ENCODE measurements at places on chromosomes 7 and 10.

DNA sequence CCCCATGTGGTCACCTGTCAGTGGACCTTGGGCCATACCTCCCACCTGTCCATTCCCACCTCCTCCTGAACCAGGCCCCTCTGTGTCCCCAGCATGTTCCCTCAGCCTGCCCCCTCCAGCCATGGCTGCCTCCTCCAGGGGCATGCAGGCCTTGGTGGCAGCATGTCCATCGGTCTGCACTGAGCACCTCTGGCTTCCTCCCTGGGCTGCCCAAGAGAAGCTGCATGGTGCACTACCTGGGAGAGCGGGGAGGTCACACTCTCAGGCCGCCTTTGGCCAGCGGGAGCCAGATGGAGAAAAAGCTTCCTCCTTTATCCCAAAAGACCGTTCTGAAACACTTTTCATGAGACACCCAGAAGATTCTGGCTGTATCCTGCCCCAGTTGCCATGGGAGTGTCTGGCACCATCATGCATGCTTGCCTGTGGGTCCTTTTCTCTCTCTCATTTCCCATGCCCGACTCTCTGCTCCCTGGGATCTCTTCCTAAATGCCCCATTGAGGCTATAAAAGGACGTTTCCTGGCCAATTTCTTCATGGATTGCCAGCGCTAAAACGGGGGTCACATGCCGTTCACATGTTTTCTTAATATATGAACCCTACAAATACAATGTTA is 45.5 kb upstream of the MGMT start:
- DNase-seq, result no peak

DNA sequence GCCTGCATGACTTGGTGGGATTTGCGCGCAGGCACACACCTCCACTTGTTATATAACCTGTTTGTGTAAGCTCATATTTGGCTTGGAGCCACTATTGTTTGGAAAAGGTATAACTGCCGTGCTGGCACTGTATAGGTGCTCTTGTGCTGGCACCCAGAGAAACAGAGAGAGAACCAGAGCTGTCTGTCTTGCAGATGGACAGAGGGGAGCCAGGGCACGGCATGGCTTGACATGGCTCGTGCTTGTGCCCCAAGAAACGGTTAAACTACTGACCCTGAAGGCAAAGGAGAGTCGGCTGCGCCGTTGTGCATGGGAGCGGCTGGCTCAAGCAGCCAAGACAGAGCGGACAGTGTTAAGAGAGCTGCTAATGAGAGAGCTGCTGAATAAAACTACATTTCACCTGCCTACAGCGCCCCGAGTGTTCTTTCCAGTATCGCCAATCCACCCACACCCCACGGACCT is 23.2 kb downstream of the RAPGEF5 start:
- DNase-seq, result no peak

DNA sequence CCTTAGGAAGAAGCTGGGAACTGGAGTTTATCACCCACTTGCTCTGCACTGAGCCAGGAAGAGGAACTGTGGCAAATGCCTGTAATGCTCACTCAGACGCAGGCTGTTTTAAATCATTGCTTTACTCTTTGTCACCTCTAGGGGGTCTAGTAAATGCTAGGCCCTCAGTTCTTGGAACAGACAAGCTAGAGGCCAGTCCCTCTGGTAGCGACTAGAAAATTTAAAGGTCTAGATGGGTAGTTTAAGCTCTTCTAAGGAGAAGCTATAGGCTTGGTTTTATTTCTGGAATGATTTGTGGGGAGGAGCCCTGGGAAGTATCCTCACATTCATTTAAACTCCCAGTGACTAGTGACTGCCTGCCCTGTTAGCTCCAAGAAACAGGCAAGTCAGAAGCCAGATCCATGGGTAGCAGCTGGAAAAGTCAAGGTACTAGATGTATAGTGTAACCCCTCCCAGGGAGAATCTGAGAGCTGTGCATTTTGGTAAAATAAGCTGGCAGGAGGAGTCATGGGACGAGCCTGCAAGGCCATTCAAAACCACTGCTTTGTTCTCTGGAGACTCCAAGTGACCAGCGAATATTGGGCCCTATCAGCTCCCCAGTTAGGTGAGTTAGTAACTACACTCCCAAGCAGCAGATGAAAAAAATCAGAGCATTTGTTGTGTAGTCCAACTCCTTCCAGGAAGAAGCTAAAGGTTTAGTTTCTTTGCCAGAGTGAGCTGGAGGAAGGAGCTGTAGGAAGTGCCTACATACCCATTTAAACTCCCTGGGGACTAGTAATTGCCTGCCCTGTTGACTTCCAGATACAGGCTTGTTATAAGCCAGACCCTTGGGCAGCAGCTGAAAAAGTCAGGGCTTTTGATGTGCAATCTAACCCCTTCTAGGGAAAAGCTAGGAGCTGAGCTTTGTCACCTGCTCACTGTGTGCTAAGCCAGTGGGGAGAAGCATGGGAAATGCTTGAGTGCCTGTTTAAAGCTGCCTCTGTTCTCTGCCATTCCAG is 68.9 kb downstream of the DYNC1I1 start:
- peak; percentile 10 for DNase-seq

DNA sequence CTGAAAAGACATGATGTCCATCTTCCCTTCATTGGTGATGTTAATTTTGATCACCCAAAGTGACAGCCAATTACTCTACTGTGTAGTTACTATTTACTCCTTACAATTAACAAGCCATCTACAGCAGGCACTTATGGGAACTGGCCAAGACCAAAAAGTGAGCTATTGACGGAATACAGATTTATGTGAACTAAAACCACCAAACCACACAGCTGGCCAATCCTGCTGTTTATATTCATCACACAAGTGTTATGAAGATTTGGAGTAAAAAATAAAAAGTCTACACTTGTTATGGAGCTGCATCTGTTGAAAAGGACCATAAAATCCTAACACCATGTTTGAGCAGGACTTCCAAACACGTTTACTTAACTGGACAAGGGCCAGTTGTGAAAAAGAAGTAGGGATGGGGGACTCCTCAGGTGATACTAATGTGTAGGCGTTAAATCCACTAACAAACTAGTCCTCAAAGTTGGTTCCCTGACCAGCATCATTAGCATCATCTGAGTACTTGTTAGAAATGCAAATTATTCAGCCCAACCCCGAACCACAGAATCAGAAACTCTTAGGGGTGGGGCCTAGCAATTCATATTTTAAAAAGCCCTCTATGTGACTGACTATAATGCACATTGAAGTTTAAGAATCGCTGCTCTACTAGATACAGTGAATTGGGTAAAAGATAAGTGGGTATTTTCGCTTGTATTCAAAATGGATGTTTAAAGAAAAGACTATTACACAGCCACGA is 11.6 kb downstream of the MCMBP start:
- DNase-seq, result no peak

GRCh38 chr7:1623810-1624209 is 46.3 kb upstream of the ELFN1 start:
- no peak for DNase-seq

DNA sequence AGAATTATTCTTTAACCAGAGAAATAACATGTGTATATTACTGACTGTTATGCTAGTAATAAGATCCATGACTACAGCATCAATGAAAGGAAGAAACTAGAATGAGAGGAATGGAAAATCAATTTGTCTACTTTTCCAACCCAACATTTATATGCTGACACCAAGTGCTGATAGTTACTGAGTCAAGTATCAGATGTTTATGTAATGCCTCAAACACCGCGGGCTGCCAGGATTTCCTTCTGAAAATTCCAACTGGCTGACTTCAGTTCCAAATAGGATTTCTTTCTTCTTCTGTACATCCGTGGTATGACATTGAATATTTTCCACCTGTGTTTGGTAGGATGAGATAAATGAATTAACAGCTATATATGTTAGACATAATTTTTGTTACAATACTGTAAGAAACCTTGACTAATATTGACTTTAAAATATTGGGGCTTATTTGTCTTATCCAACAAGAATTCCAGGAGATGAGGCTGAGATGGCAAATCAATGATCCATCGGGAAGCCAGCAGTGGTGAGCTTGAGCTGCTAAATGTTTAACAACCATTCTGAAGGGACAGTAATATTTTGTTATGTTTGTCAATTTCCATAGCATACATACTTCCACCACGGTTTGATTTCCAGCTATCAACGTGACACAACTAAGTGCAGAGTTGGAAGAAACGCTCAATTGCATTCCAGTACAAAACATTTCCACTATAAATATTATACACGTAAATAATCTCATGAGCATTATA is 435.2 kb upstream of the AUTS2 start:
- no peak for DNase-seq

DNA sequence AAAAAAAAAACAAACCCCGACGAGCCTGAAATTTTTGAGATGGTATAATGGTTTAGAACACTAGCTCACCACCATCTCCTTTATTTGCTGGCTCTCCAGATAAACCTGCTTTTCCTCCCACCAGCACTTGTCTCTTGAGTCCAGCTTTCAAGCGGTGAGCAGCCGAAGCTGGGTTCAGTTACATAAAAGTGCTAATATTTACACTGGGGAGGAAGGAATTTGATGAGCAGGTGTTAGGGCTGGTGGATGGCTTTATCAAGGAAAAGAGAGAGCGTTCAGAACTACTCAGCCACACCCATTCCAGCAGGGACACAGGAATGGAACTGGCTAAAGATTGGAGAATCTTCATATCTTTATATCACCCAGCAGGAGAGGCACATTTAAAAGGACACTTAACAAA is 6.6 kb upstream of the CALML3 start:
- DNase-seq, result no peak

- DNase-seq, result peak; percentile 94
Measured at GRCh38 chr10:76352300-76352699, 920.9 kb downstream of the LRMDA start.

- no peak for DNase-seq
Measured at GRCh38 chr7:96548664-96549063, 161.0 kb downstream of the SEM1 start.

- no peak for DNase-seq
Measured at GRCh38 chr7:47502240-47502877, 79.6 kb downstream of the TNS3 start.

DNA sequence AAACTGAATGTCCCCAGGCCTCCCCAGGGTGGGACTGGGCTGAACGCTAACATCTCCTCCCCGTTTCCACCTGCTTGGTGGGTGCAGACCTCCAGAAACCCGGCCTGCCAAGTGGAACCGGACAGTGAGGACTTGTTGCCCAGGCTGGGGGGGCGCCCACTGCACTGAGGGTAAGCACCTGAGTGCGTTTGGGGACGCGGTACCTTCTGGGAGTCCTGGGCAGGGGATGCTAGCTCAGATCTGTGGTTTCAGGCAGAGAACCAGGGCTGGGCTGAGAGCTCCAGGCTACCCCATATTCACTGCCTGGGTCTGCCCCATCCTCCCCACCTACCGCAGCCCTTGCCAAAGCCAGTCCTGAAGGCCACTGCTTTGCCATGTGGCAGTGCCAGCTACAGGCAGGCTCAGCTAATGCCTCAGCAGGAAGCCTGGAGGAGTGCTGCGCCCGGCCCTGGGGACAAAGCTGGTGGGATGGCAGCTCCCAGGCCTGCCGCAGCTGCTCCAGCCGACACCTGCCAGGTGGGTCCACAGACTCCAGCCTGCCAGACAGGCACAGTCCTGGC is 3.5 kb upstream of the ZNF467 start:
- DNase-seq, result no peak

- DNase-seq, result peak; percentile 75
Measured at GRCh38 chr10:62095181-62096122, 173.2 kb downstream of the RTKN2 start.

GRCh38 chr7:157016024-157016351 is 5.5 kb upstream of the MNX1 start:
- no peak for DNase-seq

DNA sequence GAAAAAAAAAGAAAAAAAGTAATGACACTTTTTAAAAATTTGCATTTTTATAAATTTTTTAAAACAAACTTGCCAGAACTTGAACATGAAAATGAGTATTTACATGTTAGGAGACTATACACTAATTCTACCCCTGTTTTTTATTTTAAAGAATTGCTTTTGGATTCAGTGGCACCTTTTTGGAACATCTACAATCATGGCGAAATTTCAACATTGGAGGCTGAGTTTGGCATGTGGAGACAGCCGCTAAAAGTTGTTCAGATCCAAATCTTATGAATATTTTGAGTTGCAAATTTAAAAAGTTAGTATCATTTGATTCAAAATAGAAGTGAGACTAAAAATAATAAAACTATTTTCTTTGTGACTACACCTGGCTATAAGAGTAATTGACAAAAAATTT is 804.2 kb downstream of the MAGI2 start:
- no peak for DNase-seq

DNA sequence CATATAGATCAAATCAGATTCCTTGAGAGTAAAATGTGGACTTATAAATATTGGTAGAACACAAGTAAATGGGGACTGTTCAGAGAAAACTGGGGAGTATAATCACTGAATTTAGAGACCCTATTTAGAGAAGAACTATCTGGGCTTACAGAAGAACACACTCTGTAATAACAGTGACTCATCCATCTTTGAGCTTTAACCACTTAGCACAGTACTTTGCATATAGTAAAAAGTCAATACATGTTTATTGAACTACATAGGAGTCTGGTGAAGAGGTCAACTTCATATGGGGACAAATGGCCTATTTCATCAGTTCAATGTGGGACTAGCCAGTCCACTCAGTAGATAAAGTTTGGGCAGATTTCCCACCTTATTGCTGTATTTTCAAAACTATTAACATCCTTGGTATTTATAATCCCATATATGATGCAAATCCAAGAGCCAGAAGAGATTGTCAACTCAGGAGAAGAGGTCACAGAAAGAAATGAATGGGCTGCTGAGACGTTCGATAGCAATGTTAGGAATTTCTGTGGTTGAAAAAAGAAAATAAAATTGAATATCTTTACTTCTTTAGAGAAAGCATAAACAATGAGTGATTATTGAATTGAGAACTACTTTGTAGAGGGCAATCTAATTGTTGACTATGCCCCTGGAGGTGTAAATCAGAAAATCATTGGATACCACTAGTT is 119.3 kb upstream of the CACNA2D1 start:
- DNase-seq, result peak; percentile 71

DNA sequence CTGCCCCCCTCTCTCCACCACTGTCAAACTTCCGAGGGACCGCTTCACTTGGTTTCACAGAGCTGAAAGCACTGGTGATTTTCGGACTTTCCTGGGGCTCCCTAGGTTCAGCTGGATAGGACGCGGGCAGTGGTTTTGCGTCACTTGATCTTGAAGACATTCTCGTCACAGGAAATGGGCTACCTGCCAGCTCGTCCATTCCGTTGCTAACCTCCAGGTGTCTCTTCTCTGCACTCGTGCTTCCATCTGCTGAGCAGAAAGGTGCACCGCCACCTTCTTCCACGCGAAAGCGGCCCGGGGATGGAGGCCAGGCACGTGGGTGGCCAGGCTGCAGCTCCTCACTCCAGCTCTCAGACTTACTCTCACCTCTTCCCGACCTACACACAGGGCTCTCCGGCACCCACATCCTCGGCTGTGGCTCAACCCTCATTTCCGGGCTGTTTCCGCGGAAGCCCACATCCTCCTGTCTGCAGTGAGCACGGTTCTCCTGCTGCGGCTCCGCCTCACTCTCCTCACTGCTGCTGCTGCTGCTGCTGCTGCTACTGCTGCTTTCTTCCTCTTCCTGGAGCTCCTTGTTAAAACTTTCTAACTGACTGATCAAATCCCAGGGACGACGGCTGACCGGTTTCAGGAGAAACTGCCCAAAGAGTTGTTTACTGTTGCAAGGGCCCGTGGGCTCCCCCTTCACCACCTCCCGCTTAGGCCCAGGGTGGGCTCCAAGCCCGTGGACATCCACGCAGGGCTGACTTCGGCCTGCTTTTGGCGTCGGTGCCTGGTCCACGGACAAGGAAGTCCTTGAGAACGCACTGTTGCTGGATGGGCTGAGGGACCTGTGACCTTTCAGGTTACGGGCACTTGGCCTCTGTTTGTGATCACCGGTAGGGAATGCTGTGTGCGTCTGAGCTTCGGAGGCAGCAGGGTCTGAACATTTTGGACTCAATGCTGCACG is 32.1 kb downstream of the JCAD start:
- no peak for DNase-seq

- DNase-seq, result no peak
Measured at GRCh38 chr7:34362621-34363020, 295.4 kb upstream of the NPSR1 start.
